ENCODE measurements at places on chromosomes 3 and 15.
A peak's percentile ranks its signal among the peaks of the same experiment; 100 is the strongest.

- DNase-seq = no peak
These were observed 509.6 kb downstream of the IGSF11 start for GRCh38 chr3:118525077-118525476.

DNA sequence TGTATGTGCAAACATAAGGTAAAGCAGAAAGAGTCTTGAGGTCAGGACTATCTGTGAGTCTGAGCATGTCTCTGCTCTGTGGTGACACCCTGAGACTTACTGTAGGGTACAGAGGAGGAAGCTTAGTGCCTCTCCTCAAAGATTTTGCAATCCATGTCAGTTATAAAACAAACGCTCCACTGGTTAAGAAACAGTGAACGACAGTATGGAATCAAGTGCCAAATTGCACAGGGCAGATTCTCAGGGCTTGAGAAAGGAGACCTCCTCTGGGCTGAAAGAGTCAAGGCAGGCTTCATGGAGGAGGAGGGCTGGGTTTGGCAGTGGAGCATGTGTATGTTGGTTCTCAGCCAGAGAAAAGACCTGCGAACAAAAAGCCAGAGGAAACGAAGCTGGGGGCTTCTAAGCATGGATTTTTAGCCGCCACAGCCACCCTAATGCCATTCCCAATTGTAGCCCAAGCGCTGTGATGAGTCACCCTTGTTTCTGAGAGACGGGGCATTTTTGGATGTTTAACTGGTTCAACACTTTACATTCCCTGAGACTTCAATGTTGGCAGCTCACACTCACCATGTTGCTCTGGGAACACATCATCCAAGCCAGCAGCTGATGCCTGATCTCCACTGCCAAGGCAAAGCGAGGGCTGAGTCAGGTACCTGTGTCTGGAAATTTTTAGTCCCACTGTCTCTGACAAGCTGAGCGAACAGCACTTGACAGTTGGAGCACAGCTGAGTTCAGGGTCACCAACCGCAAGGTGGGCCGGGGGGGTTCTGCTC, 3.4 kb upstream of the DGKG start:
- DNase-seq = no peak

- no peak for DNase-seq
These were observed 19.1 kb downstream of the KLF15 start for GRCh38 chr3:126337980-126338651.

- no peak for DNase-seq
These were observed 58.2 kb upstream of the ACAN start for GRCh38 chr15:88745065-88745464.

DNA sequence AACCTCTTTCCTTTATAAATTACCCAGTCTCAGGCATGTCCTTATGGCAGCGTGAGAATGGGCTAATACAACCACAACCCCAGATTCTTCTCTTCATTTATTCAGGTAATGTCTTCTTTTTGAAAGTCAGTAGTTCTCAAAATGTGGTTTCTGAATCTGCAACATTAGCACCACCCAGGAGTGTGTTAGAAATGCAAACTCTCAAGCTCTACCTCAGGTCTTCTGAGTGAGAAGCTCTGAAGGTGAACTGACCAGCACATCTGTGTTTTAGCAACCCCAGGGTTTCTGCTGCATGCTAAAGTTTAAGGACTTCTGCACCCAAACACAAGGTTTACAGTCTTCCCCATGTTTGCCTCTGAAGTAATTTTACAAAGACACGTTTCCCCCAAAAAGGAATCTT, 22.3 kb upstream of the TRIM59 start:
- no peak for DNase-seq

DNA sequence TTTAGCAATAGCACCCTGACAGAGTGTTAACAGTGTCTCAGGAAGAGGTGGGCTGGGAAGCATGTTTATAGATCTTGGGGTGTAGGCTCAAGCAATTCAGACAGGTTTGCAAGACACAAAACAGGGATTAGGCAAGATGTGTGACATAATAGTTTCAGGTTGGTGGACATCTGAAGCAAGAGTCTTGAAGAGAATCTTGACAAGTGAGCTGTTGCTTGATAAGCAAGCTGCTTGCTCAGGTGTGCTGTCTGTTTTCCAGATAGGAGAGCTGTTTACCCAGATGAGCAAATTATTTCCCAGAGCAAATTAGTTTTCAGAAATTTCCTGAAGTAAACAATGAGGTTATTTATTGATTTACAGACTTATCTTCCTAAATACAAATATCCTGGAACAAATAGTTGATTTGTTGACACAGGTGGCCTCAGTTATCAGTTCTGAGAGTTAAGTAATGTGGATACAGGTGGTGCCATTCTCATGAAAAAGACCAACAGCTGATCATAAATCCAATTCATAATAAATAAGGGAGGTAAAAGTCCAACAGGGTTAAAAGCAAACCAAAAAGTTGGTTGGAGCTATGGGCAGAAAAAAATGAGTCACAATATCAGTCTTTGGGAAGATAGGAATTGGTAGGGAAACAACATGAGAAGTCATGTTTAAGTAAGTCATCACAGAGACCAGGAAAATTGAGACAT, 437.3 kb downstream of the TBL1XR1 start:
- DNase-seq = no peak

DNA sequence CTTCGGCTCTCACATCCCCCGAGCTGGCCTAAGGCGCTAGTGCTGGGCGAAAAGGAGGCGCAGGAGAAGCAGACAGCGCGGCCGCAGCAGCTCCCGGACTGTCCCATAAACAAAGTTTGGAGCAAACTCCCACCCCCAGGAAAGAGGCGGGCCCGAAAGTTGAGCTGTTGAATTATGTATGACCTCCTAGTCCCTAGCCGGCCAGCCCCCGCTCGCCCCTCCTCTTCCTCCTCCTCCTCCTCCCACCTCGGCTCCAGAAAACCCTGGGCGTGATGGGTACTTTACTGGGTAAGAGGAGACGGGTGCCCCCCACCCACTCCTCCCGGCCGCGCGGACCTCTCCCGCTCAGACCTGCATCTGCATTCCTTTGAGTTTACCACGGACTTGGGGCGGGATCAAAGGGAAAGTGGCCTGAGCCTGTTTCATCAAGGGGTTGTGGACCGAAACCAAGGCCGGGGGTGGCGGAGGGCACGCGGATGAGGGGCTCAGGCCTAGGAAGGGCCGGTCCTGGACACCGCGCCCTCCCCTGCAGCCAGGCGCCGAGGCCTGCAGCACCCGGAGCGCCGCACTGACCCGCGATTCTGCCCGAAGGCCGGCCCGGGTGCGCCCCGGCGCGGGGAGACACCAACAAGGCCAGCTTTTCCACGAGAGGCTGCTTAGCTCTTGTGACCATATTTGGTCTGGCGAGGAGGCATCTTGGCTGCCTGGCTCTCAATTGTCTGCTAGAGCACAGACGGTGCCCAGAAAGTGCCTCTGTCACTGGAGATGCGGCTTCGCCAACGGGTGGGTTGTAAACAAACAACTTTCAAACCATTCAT, at the start of gene WWTR1:
TSS of gene WWTR1 (minus strand) at position 100 of the 818 bp plus-strand sequence. CDS start 719 bp downstream, outside the sequence.
- DNase-seq = peak; percentile 64

DNA sequence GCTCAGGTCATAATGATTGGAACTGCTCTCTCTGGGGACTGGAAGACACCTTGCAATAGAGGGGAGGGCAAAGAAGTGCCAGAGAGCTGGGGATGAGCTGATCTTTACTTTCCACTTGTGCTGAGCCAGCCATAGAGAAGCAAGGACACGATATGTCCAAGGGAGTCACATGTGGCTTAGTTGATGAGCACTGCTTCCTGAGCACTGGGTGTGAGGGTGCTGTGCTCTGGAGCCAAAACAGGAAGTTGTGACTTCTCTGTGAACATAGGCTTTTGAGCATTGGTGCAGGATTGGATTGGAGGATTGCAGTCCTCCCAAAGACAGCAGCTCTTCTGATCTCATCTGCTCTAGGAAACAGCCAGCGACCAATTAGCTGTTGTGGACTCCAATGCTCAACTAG, 6.7 kb downstream of the PARP14 start:
- DNase-seq = no peak

GRCh38 chr15:62907275-62907674, 135.3 kb upstream of the TPM1 start:
- no peak for DNase-seq

DNA sequence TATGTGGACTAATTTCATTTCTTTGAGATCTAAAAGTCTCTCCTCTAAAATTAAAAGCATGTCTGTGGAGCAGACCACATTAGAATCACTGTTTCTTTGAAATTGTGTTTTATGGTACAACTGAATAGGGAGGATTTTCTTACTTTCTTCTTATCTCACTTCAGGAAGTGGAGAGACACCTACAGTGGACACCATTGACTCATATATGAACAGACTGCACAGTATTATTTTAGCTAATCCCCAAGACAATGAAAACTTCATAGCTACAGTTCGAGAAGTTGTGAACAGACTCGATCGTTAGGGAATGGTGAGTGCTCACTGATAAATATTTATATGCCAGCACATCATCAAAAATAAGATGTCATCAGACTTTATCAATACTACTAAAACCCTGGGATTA, 58.3 kb downstream of the HMG20A start:
- no peak for DNase-seq

DNA sequence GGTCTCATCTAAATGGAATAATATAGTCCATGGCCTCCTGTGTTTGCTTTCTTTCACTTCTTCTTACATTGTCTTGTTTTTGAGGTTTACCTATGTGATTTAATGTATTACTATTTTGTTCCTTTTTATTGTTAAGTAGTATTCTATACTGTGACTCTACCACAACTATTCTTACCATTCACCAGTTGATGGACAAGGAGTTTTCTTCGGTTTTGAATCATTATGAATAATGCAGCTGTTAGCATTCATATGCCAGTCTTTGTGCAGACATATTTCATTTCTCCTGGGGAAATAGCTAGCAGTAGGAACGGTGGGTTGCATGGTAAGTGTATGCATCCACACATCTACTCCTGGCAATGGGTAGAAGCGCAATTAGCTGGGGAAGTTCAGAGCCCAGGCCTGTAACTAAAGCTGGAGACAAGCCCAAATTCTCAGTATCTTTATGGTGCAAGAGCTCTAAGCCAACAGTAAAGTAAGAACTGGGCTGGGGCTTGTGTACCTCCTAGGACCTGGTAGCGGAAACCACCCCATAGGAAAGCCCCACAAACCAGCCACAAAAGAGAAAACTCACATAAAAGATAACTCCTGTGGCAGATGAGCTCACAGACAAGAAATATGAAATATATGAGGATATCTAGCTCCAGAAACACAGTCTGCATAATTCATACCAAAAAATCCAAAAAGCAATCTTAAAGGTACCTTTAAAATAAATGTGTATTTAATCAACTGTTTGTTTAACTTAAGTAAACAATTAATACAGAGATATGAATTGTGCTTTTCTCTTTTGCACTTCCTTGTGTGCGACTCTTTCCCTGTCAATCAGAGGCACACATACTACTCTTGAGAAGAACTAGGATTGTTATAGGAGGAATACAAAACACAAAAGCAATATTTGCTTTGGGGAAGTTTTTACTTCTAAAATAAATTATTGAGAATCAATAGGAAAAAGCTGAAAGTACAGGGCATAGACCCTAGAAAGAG, 2.7 kb upstream of the CSTA start:
- no peak for DNase-seq

GRCh38 chr3:117104792-117105191, 395.2 kb downstream of the TUSC7 start:
- no peak for DNase-seq

DNA sequence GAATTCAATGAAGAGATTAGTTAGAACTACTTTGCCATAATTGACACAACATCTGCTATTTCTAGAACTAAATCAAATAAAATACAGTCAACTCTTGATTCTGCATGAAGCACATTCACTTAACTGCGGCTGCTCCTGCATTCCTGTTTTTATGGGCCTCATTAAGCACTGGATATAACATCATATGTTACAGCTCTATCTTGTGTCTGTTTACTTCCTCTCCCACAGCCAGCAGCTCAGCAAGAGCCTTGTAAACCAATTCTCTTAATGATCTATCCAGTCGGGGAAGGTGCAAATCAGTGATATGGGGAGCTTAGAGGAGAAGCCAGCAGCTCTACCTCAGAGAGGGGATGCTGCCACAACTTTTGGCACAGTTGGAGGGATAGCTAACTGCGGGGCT, 329.2 kb downstream of the ARRDC4 start:
- no peak for DNase-seq

- DNase-seq = no peak
These were observed 53.7 kb upstream of the FAM174B start for GRCh38 chr15:92709110-92709790.

GRCh38 chr3:42066516-42067181, 24.5 kb upstream of the TRAK1 start:
- no peak for DNase-seq

DNA sequence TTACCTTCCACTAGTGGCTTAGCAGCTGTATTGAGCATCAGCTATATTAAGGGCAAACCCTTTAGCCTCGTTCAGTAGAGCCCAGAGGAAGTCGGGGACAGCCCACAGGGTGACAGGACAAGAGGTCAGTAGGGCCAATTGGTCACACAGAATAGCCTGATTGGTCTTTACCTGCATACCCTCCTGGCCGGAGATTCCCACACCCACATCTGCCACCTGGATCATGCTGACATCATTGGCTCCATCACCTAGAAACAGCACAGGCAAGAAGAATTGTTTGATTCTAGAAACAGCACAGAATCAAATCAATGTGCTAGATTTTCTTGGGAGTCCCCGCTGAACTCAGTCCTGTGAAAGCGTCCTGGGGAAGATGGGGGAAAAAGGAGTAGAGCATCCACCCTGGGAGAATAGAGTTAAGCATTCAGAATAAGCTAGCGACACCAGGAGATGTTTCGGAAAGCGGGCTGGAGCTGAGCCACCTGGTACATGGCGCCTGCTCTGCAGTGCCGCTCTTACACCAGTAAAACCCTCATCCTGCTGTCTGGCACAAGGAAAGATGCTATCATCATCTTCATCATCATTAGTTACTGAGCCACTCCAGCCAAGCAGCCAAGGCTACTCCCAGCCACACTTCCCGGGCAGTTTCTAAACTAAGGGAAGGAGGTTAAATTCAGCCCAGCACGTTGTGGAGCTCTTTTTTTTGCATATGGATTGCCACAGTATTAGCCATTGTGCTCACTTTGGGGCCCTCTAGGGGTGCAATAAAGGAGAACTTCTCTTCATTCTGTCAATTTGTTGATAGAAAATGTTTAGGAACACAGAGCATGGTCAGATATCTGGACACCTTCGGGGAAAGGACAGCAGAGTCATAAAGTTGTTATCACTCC, 171.3 kb downstream of the ATP10A start:
- no peak for DNase-seq

DNA sequence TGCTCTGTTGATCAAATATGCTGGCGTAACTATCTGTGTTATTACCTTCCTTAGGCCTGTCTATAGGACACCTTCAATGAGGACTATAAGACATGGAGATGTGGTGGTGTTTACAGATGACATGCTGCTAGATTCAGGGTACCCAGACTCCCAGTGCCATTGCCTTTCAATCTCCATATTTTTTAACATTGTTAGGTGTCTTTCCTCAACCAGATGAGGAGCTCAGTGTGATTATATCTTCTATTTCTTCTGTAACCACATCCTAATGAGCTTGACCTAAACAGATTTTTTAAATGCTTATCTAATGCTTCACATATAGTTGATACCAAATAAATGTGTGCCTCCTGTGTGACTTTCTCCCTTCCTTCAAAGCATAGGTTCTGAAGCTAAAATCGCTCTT, 730.1 kb upstream of the NR2F2 start:
- no peak for DNase-seq

DNA sequence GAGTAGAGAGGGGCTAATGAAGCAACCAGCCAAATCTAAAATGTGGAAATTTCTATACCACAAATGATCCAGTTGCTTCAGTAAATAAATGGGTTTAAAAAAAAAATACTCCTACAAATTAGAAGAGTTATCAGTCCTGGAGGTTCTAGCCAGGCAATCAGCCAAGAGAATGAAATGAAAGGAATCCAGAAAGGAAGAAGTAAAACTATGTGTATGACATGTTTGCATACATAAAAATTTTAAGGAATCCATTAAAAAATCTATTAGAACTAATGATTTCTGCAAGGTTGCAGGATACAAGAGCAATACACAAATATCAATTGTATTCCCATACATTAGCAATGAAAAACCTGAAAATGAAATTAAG, 9.6 kb downstream of the MESP2 start:
- DNase-seq = no peak
